ENCODE measurements at places on chromosomes 5 and 9. TPM values are rescaled to one million over a fixed set of nuclear protein-coding genes. Genes with fewer than 3 reads are reported as not detected.

The VLDLR gene
- total RNA-seq: 20.3 TPM

The GHR gene
- 0.27 TPM for total RNA-seq

The PAM gene
- 84.1 TPM for total RNA-seq

The PHF19 gene
- 100.0 TPM for total RNA-seq

The RUFY1 gene
- 54.9 TPM for total RNA-seq

The UGT3A2 gene
- 0.64 TPM for total RNA-seq

The HOMER1 gene
- total RNA-seq: 28.1 TPM

The SPINK6 gene
- total RNA-seq: not detected

The RGMB gene
- 98.3 TPM for total RNA-seq

The AQP3 gene
- 1.1 TPM for total RNA-seq

The TEX48 gene
- total RNA-seq: not detected

The PCDHAC2 gene
- 1.8 TPM for total RNA-seq
